Renal cortical epithelial cell (primary cell): ENCODE measurements at places on chromosomes 16 and 17.

DNA sequence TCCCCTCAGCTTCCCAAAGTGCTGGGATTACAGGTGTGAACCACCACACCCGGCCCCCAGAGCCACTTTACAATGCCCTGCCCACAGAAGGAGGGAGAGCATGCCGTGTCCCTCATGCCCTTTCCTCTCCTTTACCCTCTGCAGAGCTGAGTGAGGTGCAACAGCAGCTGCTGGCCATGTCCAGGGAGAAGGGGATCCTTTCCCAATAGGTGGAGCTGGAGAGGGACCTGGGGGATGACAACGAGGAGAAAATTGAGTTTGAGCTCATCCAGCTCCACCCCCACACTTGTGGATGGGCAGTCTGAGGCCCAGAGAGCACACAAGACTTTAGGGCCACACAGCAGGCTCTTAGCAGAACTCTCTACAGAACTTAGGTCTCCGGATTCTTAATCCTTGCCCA lies 7.9 kb upstream of the GSDMA start:
- DNase-seq = no peak

DNA sequence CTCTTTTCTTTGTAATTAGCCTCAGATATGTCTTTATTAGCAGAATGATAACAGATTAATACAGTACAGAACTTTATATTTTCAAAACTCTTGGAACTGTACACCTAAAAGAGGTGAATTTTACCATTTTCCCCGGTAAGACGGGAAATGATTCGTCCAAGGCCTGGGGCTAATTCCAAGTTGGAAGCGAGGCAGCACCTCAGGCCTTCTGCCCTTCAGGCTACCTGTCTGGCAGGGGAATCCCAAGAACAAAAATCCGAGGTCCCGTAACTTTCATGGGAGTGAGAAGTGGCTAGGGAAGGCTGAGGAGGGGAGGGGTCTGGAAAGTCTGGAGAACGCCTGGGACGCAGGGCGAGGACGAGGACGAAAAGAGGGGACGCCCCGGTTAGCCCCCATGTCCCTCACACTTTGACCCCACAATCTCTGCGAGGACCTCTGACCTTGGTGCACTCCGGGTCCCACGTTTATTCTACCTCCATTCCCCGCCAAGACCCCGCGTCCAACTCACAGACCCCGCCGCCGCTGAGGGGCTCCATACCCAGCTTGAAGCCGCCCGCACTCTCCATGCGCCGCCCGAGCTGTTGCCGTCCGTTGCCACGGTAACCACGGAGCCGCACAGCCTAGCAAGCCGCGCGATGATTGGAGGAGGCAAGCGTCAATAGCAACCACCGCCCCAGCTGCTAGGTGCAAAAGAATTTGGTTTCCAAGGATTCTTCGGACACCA lies at the start of gene HYDIN:
HYDIN (minus strand) TSS at position 601 of the 724 bp plus-strand sequence. CDS start 43,827 bp downstream, outside the sequence.
- DNase-seq = peak; percentile 69

- DNase-seq = no peak
Observed at GRCh38 chr17:62064791-62065563, at the start of gene MED13. TSS of gene MED13 (minus strand) at chr17:62065278. CDS start at chr17:62065205, 73 bp downstream.

- DNase-seq = no peak
Observed at GRCh38 chr16:27458987-27459688, 57.2 kb downstream of the IL21R start.

DNA sequence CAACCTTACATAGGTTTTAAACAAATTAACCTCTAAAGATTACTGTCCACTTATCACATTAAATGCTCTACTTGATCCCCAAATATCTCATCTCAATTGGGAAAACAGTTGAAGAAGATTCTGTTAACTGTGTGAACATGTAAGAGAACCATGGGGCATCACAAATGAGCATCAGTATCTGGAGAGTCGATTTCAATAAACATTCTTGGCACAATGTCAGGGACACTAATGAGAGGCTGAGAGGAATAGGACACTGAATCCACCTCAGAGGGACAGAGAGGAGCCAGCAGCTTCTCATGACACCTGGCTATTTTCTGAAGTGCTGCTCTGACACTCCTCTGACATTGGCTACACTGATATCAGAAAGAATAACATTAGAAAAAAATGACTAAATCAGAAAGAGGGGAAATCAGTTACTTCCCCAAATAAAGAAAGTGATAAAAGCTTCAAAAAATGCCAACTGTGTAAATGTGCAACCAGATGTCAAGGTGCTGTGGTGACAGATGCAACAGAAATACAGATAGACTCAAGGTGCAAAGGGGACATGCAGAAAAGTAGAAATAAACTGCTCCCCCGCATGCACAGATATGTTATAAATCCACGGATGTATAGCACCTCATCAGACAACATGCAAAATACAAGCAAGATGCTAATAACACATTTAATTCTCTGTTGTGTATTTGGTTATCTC lies 67.4 kb downstream of the SNX11 start:
- DNase-seq = no peak

DNA sequence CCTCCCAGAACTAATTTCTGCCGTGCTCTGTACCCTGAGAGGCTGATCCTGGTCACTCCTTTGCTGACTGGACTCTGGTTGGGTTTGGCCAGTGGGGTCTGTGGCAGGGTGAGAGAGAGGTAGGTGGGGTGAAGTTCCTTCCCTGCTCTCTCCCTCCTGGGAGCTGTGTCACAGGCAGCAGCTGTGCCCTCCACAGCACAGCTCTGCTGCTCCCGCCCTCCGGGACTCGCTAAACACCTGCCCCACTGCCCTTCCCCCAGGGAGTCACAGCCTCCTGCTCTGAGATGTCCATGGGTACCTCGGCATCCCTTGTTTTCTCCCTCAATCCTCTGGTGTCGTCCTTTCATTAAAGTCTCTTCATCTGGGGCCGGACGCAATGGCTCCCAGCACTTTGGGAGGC lies 66.4 kb downstream of the SRCIN1 start:
- no peak for DNase-seq

DNA sequence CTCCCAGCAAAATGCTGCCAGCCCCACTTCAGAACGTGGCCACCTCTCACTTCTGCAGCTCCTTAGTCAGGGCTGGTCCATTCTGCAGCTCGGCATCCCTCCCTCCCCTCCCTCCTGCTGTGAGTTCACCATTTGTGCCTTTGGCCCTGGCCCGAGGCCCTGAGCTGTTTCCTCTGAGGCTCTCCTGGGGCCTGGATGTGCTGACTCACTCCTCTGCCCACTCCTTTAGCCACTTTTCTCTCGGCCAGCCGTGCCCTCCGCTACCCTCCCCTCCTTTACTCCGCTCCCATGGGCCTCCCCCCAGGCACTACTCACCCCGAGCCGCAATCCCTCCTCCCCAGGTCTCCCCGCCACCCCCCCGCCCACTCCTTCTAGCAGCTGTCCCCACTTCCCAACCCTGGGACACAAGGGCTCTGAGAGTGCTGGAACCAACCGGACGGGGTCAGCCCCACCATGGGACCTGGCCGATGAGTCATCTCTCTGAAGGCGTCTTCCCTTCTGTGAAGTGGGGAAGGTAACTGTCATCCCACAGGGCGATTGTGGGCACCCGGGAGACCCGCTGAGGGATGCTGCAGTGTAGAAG lies 11.5 kb downstream of the KCNG4 start:
- peak; percentile 89 for DNase-seq

- DNase-seq = no peak
Observed at GRCh38 chr16:60217787-60218186, 1483.7 kb upstream of the GOT2 start.

DNA sequence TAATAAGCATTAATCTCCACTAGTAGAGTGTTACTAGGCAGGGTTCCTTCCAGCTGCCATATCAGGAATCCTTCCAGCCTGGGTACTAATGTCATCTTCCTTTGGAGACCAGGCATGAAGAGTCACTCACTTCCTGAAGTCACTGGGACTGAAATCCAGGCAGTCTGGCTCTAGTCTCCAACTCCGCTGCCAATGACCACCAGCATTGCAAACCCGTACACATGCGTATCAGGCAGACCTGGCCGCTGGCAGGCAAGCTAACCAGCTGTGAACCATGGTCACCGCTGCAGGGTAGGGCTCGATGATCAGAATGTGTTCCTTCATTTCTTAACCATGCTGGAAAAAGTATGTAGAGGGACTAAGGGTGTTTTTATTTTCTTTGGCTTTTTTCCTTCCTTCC lies 255.5 kb downstream of the CDH13 start:
- no peak for DNase-seq

- no peak for DNase-seq
Observed at GRCh38 chr16:56946767-56947603, 14.8 kb upstream of the CETP start.

GRCh38 chr17:882827-883585 lies 96.6 kb downstream of the NXN start:
- DNase-seq = peak; percentile 25

GRCh38 chr17:55668312-55668920 lies 54.2 kb downstream of the TMEM100 start:
- no peak for DNase-seq

DNA sequence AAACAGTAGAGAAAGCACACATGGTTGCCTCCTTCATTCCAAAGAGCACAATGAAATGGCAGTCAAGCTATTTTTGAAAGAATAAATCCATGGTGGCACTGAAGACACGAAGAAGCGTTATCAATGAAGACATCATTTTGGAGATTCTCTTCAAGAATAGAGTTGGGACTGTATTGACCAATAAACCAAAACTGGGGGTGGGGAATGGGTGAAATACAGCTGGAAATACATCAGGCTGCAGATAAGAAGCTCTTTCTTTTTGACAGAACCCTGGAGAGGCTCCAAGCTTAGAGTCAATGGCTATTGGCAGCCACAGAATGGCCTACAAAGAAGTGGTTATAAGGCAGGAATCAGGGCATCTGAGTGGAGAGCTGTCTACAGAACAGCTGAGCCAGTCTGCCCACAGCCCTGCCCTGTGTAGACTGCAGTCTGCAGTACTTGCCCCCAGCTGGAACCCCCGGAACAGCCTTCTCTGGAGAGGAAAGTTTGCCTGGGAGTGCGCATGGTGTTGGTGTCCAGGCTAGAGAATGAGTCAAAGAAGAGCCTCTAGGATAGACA lies 100.4 kb downstream of the STX8 start:
- no peak for DNase-seq

DNA sequence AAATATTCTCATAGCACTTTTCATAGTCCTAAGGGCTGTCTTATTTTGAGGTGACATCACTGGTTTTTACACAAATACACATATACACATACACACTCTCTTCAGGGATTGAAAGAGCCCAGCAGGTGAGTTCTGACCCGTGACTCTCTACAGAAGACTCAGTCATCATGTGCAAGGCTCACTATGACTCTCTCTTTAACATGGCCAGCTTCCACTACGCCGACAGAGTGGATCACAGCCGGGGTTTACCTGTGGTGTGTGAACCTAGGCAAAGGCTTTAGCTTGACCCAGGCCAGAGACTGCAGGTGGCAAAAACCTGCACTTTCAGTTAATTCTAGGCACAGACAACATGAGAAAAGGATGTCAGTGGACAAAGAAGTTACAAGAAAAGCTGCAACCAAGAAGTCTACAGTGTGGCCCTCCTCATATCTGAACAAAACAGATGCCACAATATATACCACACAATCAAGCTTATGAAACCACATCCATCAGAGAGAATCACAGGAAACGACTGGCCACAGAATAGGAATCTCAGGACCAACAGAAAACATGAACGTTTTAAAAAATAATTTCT lies 56.5 kb downstream of the CYTH1 start:
- no peak for DNase-seq

DNA sequence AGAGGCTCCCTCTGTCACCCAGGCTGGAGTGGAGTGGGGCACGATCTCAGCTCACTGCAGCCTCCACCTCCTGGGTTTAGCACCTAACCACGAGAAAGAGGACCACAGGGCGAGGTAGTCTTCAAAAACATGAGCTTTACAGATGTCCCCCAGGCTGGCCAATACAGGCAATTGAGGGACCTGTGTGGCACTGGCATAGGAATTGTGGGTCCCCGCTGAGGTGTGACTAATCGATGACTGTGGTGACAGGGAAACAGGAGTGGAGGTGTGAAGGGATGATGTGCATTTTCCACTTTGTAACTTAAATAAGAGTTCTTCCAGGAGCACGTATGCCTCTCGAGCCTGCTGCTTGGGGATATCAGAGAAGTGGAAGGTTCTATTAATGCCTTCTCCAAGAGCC lies 12.6 kb upstream of the ARHGAP17 start:
- no peak for DNase-seq

DNA sequence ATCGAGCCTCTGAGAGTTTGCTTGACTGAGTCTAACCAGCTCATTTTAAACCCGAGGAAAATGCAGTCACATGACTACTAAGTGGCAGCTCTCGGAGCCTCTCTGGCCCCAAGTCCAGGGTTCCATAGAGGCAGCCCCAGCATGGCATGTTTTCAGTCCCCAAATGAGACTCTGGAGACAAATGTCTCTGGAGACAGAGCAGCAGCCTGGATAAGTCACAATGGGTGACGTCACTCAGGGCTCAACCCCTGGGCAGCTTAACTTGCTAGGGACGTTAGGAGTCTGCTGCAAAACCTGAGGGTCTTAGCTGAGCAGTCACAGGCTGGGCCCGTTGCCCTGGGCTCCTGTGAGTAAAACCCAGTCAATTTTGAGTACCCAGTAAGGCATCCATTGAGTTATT lies 6.9 kb upstream of the STH start:
- no peak for DNase-seq

GRCh38 chr16:65540901-65541300 lies 419.0 kb upstream of the CDH11 start:
- no peak for DNase-seq

GRCh38 chr17:48215583-48216139 lies 108.1 kb downstream of the SNX11 start:
- DNase-seq = peak; percentile 42

GRCh38 chr17:82548681-82549303 lies 29.3 kb downstream of the FOXK2 start:
- DNase-seq = no peak

GRCh38 chr17:44792276-44792675 lies 33.5 kb downstream of the ADAM11 start:
- no peak for DNase-seq

- DNase-seq = no peak
Observed at GRCh38 chr17:31696703-31697325, 162.2 kb downstream of the COPRS start.

DNA sequence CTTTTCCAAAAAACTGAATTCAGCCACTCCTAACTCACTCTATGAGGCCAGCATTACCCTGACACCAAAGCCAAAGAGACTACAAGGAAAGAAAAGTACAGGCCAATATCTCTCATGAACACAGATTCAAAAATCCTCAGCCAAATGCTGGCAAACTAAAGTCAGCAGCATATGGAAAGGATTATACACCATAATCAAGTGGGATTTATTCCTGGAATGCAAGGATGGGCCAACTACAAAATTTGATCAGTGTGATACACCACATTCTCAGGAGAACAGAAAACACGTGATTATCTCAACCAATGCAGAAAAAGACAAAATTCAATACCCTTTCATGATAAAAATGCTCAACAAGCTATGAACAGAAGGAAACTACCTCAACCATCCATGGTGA lies 7.7 kb upstream of the AATK start:
- DNase-seq = no peak

DNA sequence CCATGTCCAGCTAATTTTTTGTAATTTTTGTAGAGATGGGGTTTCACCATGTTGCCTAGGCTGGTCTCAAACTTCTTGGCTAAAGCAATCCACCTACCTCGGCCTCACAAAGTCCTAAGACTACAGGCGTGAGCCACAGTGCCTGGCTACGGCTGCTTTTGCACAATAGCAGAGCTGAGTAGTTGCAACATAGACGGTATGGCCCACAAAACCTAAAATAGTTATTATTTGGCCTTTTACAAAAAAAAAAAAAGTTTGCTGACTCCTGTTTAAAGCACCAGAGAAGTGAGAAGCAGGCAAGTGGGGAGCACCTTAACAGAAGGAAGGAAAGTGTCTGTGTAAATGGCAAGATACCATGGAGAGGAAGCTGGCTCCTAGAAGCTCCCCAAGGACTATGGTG lies 5.3 kb upstream of the HSF5 start:
- no peak for DNase-seq
